PC-3 (cell line): ENCODE measurements at places on chromosomes 12 and 14. TPM values are rescaled to one million over a fixed set of nuclear protein-coding genes. Genes with fewer than 3 reads are reported as not detected.

The LRRC10 gene
- not detected in 2 replicates for total RNA-seq

The BAG5 gene
- 28.1 and 33.0 TPM in 2 replicates for total RNA-seq

The SLC5A8 gene
- total RNA-seq: not detected in 2 replicates

The DNAI7 gene
- total RNA-seq: not detected in 2 replicates

The TAS2R10 gene
- total RNA-seq: 0.44 and 0.58 TPM in 2 replicates

The SLC16A7 gene
- 10.4 and 11.4 TPM in 2 replicates for total RNA-seq

The MYO1H gene
- not detected in 2 replicates for total RNA-seq

The PLEKHD1 gene
- 0.15 and 0.35 TPM in 2 replicates for total RNA-seq

The PZP gene
- not detected in 2 replicates for total RNA-seq

The C12orf60 gene
- total RNA-seq: 0.29 and 0.47 TPM in 2 replicates

The KRT74 gene
- not detected in 2 replicates for total RNA-seq

The C12orf50 gene
- not detected in 2 replicates for total RNA-seq

The KCNH5 gene
- not detected in 2 replicates for total RNA-seq

The PRB2 gene
- total RNA-seq: not detected in 2 replicates

The FOXG1 gene
- total RNA-seq: not detected in 2 replicates

The KRT75 gene
- total RNA-seq: 32.8 and 38.5 TPM in 2 replicates

The ZNF385A gene
- 1.8 and 5.0 TPM in 2 replicates for total RNA-seq
